ENCODE measurements at places on chromosomes 16 and 17.

DNA sequence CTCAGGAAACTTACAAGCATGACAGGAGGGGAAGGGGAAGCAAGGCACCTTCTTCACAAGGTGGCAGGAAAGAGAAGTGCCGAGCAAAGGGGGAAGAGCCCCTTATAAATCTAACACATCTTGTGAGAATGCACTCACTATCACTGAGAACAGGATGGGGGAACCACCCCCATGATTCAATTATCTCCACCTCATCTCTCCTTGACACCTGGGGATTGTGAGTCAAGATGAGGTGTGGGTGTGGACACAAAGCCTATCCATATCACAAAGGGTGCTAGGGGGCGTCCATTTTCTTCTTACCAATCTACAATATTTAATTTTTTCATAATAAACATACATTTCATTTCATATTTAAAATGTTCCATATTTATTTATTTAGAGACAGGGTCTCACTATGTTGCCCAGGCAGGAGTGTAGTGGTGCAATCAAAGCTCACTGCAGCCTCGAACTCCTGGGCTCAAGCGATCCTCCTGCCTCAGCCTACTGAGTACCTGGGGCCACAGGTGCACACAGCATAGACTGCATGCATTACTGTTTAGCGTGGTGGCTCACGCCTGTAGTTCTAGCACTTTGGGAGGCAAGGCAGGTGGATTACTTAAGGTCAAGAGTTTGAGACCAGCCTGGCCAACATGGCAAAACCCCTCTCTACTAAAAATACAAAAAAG, 26.5 kb upstream of the FAAP100 start:
- DNase-seq = no peak

- no peak for DNase-seq
Measured at GRCh38 chr16:20822521-20823325, 16.4 kb downstream of the REXO5 start.

- DNase-seq = no peak
Measured at GRCh38 chr17:28407974-28408306, 1.9 kb upstream of the SLC46A1 start.

DNA sequence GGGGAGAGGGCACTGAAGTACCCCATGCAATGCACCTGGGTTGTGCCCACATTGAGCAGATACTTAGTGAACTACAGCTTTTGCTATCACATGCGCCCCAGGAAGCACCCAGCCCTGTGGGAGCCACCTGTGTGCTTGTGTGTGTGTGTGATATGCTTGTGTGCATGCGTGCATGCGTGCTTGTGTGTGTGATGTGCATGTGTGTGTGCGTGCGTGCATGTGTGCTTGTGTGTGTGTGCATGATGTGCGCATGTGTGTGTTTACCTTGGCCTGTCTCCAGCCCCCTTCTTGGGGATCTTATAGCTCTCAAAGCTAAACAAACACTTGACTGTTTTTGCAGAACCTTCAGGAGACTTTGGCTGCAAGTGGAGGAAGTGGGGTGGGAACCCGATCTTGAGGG, 841 bp downstream of the C16orf89 start:
- peak; percentile 64 for DNase-seq

DNA sequence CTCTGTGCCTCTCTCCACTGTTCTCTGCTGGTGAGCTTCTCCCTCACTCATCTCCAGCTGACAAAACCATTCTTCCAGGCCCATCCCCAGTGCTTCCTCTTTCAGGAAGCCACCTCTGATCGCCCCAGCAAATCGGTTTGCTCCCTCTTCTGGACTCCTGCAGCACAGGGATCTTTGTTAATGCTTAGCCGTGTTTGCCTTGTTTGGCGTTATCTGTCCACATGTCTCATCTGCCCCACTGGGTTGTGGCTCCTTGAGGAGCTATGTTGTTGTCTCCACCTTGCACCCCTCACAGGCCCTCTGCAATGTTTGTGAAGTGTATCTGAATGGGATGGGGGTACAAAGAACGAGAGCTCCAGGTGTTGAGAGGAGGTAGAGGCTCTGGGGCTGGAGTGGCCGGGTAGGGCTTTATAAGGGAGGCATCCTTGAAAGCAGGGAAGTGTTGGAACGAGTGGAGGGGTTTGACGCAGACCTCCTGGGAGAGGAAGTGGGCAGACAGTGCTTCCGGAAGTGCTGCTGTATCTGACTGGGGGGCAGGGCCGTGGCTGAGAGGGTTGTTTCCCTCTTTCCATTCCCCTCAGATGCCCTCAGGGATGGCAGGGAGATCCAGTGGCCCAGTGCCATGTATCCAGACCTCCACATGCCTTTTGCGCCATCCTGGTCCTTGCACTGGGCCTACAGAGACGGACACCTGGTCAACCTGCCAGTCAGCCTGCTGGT, 27.8 kb downstream of the CASKIN2 start:
- DNase-seq = no peak

GRCh38 chr16:57191056-57191571, 5.0 kb downstream of the RSPRY1 start:
- DNase-seq = no peak

- no peak for DNase-seq
Measured at GRCh38 chr17:37214416-37214815, 161.4 kb upstream of the C17orf78 start.

DNA sequence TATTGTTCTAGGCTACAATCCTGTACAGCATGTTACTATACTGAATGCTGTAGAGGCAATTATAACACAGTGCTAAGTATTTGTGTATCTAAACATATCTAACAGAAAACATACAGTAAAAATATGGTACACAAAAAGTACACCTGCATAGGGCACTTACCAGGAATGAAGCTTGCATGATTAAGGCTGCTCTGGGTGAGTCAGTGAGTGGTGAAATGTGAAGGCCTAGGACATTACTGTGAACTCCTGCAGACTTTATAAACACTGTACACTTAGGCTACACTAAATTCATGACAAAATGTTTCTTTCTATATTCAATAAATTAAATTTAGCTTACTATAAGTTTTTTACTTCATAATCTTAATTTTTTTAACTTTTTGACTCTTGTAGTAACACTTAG, 37.1 kb downstream of the AMFR start:
- DNase-seq = no peak

DNA sequence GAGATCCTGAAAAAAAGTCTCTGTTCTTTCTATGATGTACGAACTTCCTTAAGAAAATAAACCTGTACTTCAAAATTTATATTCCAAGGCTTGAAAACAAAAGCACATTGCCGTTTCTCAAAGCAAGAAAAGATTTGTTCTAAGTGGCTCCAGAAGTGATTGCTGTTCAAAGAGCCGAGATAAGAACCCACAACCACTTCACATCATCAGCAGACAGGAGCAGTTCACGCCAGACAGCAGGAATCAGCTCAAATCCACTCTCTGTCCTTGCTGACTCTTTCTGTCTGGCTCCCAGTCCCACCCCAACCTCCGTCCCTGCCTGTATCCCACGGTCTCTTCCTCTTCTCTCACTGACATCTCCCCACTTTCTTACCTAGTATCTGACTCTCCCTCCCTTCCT, 85.0 kb upstream of the MYOCD start:
- no peak for DNase-seq

DNA sequence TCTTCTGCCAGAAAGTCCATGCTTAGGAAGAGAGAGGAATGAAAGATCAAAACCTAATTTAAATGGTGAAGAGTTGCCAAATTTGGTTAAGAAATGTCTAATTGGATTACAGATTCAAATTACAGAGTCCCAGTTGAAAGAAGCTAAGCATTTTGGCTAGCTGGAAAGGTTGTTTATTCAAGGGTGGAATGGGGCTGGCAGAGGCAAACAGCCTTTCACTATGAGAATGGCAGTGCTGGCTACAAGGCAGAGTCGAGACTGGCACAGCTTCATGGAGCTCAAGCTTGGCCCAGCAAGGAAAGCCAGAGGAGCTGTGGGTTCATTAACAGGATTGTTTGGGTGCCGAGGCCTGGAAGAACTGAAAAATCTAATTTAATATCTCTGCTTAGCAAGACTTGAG, 13.6 kb downstream of the MAP3K3 start:
- DNase-seq = no peak

GRCh38 chr17:66098040-66098439, 93.9 kb downstream of the CEP112 start:
- DNase-seq = no peak

DNA sequence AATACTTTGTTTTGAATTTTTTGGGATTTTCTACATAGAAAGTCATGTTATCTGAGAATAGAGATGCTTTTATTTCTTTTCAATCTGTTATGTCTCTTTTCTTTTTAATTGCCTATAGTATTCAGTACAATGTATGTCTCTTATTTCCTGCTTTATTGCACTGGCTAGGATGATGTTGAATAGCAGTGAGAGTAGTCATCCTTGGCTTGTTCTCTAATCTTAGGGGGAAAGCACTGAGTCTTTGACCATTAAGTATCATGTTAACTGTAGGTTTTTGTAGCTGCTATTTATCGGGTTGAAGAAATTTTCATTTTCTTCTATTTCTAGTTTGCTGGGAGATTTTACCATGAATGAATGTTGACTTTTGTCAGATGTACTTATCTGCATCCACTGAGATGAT, 10.0 kb upstream of the ABCA3 start:
- DNase-seq = no peak

DNA sequence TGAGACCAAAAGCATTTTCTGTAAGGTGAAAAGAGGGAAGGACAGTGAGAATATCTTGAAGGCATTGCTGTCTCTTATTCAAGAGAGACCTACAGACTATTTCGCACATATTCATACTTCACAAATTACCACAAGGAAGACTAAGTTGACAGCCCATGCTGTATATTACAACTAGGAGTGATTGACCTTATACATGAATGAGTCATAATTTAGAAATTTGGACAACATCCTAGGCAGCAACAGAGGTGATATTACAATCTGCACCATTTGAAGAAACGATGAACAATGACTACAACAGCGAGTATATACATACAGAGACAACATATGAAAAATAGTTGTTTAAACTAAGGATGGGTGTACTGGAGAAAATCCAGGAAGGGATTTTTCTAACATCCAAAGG, 971.7 kb downstream of the CDH11 start:
- no peak for DNase-seq
